ENCODE measurements at places on chromosomes 7 and 10.

DNA sequence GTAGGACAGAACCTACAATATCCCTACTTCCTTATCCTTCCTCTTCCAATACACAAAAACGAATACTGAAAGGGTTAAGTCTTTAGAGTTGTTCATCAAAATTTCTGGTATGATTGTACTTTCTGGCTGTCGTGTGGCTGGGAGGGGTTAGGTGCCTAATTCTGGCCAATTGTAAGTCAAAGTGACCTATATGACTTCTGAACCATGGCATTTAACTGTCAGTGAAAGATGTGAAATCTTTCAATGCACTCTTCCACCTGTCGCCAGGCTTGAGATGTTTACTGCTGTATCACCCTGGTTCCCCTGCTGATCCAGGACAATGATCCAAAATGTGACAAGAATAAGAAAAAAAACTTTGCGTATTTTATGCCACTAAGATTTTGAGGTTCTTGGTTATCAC is 20.8 kb downstream of the EPC1 start:
- DNase-seq: no peak

DNA sequence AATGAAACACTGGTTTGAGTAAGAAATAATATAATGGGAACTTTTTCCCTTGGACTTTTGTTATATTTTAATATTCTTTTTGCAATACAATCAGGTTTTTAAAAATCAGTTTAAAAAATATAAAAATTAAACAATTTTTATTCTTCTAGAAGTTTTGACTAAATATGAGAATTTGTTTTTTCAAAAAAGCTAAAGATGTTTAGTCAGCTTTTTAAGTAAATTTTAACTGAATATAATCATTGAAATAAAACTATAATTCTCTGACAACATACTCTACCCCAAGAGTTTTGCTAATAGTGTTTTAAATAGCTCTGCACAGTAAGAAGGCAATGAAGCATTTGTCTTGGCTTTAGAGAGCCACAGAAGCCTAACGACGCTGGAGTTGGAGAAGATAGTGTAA is 70.5 kb downstream of the IQUB start:
- DNase-seq: no peak

GRCh38 chr10:42553064-42553407 is 85.3 kb downstream of the ZNF33B start:
- DNase-seq: no peak

DNA sequence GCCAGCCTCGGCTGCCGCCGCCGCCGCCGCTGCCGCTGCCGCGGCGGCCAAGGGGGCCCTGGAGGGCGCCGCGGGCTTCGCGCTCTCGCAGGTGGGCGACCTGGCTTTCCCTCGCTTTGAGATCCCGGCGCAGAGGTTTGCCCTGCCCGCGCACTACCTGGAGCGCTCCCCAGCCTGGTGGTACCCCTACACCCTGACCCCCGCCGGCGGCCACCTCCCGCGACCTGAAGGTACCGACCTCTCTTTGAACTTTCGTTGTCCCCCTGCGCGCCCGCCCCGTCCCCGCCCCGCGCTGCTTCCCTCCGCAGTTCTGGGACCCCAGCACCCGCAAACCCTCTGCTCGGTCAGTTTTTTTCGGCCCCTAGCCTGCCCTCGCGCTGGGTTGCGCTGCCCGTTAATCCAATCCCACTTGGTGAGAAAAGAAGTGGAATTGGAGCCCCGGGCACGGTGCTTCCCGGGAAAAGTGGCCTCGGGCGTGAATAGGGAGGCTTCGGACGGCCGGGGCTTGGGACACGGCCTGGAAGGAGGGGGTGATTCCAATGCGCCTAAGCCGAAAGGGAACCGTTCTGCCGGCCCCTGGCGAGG is 543 bp downstream of the HMX3 start:
- DNase-seq: no peak

GRCh38 chr10:3784510-3785250 is at the start of gene KLF6:
KLF6 (minus strand) TSS chr10:3785209; CDS start chr10:3785014, 195 bp downstream.
- no peak for DNase-seq

GRCh38 chr10:53127686-53128085 is 355.1 kb upstream of the MBL2 start:
- DNase-seq: no peak

DNA sequence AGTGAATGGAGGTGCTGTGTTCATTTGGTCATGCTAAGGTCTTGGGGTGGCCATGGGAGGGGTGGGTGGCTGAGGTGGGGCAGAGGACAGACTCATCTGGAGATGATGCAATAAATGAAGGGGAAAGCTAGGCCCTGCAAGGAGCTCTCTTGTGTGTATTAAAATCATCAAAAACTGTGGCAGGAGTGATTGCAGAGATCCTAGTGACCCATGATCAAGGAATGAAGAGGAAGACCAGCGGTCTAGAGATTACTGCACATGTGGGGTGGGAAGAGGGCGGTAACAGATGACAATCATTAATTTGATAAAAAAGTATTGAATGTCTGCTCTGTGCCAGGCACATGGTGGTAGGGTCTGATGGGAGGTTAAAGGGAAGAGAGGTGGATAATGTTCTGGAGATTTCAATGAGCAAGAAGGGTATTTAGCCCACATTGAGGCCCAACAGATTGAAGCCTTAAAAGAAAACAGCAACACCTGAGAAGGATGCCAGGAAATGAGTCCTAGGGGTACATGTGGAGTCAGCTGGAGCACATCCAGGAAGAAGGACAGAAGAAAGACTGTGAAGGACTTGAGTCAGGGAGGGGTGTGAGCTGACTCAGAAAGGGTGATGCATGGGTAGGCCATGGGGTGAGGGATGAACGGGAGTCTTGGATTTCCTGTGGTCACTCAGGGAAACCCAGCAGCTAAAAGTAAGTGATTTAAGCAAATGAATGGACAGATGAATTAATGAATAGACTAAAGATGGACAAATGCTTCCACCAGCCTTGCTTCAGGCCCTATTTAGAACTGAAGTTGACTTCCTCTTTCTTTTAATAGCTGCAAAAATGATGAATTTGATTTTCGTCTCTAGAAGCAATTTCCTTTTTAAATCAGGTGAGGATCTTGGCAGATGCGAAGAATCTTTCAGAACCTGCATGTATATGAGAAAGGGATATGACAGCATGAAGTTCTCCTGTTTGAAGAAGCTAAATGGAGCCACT is 83.1 kb upstream of the IGFBP3 start:
- peak; percentile 82 for DNase-seq

DNA sequence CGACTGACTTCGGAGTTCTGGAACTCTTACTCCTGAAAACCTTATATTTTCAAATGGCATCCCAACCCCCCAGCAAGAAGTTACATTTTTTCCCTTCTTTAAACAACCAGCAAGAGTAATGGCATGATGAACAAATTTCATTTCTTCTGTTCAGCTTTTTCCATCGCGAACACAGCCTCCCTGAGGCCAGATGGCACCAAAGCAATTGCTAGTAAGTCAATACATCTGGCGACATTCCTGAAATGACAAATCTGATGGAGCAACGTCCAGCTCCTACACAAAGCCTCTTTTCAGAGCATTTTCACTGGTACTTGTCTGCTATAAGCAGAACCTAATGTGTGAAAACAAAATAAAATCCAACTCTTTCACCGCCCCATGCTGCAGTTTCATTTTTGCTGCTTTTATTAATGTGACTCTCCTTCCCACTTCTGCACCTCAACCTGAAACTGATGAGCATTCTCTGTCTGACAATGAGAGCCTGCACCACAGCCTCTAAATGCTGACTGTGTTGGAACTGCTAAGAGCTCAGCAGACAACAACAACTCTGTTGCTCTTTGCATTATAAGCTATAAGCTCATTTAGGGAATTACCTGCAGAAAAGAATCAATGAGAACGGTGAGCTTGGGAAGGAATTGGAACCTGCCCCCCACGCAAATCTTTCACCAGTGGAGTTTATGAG is 229.8 kb downstream of the FGFR2 start:
- DNase-seq: no peak

DNA sequence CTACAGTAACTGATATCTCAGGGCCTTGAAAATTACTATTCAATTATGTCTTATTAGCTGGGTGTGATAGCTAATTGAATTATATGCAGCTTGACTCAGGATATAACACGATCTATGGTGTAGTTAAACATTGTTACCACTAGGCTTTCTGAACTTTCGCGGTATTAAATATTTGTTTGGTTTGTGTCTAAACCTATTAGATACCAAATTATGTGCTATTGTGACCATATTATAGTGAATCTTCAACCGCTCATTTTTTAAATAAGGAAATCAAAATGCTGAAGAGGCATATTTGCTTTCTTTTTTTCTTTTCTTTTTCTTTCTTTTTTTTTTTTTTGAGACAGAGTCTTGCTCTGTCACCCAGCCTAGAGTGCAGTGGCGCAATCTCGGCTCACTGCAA is 99.3 kb upstream of the RSU1 start:
- no peak for DNase-seq

- peak; percentile 47 for DNase-seq
These were observed at the start of gene IL6 for GRCh38 chr7:22726907-22727713. IL6 (plus strand) TSS chr7:22727200; CDS start chr7:22727263, 63 bp downstream.

- DNase-seq: no peak
These were observed 7.8 kb upstream of the COMMD3 start for GRCh38 chr10:22308390-22308789.

DNA sequence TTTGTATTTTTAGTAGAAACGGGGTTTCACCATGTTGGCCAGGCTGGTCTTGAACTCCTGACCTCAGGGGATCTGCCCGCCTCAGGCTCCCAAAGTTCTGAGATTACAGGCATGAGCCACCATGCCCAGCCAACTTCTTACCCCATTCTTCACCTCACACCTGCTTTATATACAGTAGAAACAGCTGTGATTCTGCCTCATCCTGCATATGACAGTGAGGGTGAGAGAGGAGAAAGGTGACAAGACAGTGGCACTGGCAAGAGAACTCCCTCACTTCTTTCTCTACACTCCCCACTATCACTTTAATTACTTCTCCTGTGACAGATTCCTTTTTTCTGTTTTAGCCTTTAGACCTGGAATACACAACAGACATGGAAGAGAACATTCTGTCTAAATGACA is 61.8 kb upstream of the CAPZA2 start:
- DNase-seq: no peak

DNA sequence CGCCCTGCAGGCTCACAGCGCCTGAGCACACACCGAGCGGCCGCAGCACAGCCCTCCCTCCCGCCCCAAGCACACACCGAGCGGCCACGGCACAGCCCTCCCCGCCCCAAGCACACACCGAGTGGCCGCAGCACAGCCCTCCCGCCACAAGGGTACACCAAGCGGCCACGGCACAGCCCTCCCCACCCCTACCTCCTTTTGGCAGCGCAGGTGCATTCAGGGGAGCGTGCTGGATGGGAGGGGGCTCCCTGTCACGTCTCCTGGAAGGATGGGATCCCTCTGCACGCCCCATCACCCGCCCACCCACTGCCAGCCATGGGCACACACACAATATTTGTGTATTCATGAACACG is 482.6 kb downstream of the DNAJB6 start:
- no peak for DNase-seq

GRCh38 chr7:100444311-100445278 is 8.3 kb upstream of the PPP1R35 start:
- peak; percentile 27 for DNase-seq

- no peak for DNase-seq
These were observed 131.1 kb upstream of the TMEM106B start for GRCh38 chr7:12080006-12080405.

GRCh38 chr7:158396301-158396905 is 191.2 kb downstream of the PTPRN2 start:
- DNase-seq: no peak

DNA sequence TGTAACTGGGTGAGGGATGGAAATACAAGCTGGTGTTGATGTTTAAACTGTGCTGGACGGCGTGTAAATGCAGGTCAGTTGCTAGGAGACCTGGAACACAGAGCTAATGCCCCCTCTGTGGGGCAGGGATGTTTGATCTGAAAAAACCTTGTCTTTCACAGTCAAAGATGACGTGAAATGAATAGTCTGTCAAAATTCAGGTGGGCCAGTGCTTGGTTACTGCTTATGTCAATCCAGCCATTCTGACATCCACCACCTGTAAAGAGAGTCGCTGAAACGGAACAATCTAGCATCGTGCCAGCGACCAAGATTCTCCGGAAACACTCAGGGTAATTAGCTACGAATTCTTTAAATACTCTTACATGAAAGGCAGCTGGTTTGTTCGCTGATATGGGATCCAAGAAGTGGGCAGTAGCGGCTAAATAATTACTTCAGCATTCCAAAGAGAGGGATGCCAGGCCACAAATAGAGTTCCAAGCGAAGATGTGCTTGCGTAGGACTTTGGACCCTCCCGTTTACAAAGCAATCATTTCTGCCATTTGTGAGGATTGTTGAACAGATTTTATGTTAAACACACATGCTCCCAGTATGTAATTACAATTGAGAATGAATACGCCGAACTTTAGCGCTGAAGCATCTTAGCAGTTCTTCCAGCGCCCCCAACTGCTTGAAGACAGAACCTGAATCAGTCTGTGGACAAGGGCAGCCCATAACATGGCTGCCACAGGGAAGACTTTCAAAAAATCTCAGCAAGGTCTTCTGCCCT is 7.3 kb upstream of the ASB4 start:
- DNase-seq: peak; percentile 78

GRCh38 chr10:50552771-50553535 is 70.8 kb downstream of the SGMS1 start:
- DNase-seq: peak; percentile 32

GRCh38 chr10:48279081-48279751 is 4.7 kb upstream of the FRMPD2 start:
- DNase-seq: no peak

- no peak for DNase-seq
These were observed 152.0 kb downstream of the RPS24 start for GRCh38 chr10:78185693-78186055.

GRCh38 chr7:44148961-44149536 is 7.9 kb upstream of the MYL7 start:
- DNase-seq: no peak

Measured in kidney glomerular epithelial cell (primary cell).